ENCODE measurements at places on chromosomes 7 and 10.

DNA sequence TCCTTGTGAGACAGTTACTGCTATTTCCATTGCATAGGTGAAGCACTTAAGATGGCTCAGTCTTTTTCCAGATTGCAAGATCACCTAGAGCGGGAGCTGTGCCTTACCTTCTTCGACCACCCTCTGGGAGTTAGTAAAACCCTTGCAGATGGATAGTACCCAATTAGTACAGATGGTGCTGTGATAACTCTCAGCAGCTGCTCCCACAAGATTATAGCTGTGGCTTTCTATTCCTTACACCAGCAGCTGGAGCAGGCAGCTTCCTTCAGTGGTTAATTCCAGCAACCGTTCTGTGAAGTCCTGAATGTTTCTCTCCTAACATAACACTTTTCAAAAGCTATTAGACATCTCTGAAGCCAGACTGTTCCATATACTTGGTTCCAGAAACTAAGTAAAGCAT, 796.8 kb downstream of the XPNPEP1 start:
- DNase-seq = no peak

- no peak for DNase-seq
Measured at GRCh38 chr10:52020702-52021101, 293.4 kb upstream of the DKK1 start.

DNA sequence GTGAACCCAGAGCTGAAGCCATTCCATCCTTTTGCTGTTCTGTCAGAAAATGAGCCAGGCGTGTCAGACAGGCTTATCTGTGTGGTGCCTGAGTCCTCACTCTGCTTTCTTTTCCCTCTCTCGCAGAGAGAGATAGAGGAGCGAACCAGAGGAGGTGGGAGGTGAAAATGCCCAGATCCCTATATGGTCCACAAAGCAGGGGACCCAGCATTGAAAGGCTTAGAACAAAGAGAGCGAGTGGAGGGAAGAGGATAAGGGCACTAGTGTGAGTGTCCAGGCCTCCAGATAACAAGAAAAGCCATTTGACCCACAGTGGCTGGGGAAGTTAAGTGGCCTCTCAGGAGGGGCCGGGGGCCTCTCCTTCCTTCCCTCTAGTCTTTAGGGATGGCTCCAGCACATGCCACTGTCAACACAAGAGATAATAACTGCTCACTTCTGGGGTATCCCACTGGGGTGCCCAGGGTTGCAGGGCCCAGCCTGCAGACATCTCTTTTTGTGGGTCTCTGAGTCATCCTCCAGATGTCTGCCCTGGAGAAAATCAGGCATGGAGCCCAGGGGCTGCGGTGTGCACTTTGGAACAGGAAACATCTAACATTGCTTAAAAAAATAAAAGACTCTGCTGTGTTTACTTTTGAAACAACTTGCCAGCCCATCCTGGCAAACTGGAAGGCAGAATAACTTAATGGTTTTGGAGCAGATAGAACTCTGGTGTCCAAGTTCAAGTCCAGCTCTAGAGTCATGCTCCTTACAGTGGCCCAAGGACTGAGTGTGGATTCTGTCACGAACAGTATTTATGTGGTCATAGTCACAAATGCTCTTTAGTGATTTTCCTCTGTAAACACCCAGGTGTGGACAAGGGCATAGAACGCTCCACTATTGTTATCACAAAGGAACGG, 189.5 kb downstream of the CXCL12 start:
- no peak for DNase-seq

DNA sequence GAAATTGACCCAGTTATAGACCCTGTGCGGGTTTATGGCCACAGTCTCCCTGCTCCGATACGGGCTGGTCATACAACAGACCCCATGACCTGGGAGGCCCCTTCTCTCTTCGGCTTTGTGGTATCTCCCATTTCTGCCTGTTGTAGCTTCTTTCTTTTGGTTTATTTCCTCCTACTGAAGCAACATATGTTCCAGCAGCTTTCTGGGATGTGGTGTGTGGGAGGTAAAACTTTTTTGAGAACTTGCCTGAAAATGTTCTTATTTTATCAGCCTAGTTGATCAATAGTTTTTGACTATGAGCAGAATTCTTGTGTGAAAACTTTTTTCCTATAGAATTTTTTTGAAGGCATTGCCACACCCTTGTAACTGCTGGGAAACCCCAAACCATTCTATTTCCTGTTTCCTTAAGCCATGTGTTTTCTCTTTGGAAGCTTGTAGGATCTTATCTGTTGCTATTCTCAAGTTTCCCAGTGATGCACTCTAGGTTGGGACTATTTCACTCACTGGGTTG, 80.0 kb downstream of the DAGLB start:
- DNase-seq = no peak

DNA sequence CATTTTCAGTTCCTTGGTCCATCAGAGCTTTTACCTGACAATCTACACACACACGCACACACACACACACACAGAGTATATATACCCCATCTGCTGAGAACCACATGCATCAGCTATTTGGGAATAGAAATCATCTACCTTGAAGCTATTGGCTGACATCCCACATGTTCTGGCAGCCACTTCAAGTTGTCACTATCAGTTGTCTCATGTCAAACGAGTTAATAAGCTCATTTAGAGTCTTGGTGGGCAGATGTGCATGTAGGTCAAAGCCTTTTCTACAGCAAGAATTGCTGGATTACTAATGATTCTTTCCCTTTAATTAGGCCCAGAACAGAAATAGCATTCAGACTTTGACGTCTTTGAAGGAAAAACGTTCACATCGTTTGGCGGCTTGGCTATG, 36.8 kb downstream of the COL28A1 start:
- DNase-seq = no peak

DNA sequence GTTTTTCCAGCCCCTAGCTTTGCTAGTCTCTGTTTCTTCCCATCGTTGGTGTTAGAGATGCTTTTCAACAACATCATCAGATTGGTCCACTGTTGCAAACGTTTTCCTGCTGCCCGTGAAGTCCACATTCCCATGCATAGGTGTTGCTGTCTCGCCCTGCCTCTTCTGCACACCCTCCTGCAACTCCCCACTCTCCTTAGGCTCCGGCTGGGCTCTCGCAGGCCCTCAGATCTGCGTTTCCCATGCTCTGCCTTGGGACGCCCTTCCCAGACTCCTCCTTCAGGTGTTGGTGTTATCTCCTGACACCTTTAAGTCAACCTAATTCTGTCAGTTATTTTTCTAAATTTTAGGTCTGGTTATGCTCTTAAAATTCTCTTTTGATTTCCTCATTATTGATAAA, 55.0 kb downstream of the ZMYND11 start:
- DNase-seq = no peak

DNA sequence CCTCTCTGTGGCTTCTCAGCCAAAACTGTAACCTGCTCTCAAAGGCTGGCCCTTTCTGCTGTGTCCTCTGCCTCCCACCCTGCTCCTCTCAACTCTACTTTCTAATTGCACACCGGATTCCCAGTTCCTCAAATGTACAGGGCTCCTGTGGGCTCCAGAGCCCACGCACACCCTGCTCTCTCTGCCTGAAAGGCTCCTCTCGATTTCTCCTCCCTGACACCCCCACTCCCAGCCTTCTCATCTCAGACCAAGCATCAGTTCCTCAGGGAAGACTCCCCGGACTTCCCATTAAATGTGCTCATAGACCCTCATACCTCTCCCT, 111.7 kb upstream of the STEAP1B start:
- DNase-seq = no peak

GRCh38 chr7:31873816-31874597, 187.0 kb downstream of the PPP1R17 start:
- no peak for DNase-seq

DNA sequence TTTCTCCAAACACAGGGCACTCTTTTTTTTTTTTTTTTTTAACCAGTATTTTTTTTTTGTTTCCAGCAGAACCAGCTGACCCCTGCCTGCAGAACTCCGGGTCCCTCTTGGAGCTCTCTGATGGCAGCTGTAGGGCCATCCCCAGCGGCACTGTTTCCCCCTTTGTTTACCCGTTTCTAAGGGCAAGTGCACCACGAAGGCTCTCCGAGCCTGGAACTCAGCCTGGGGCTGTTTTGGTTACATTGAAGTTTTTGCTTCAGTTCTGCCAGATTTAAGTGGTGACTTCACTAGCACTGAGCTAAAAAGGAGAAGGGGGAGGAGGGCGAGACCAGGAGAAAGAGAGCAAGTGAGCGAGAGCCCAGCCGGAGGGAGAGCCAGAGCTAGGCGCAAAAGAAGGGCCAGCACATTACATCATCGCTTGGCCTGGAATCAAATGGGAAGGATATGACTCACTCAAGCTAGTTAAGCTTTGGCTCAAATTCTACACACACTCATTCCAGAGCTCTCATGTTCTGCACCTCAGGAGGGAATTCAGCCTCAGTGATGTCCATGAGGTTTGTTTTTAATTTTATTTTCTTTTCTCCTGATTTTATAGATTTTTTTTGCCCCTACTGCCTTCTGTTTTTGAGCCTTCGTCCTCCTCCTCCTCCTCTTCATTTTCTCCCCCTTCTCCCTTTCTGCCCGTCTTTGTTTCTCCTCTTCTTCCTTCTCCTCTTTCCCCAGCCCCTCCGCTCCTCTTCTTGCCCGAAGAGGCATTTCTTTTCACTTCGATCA, 272.3 kb downstream of the TRIL start:
- DNase-seq = no peak

- DNase-seq = no peak
Measured at GRCh38 chr7:32178677-32179366, 108.6 kb upstream of the PDE1C start.

DNA sequence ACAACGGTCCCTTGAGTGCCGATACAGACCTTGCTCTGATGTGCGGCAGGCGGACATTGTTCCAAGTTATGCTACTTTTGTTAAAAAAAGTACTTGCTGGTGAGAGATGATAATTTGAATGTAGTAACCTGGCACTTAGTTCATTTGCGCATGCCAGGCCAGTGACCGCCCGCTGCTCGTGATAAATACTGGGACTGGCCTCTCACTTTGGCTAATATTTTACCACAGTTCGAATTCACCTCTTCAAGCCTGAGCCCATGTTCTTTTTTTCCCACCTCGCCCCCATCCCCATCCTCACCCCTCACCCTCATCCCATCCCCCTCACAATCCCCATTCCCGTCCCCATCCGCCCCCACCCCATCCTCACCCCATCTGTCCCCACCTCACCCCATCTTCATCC, 126.4 kb downstream of the DNAJB6 start:
- DNase-seq = no peak

DNA sequence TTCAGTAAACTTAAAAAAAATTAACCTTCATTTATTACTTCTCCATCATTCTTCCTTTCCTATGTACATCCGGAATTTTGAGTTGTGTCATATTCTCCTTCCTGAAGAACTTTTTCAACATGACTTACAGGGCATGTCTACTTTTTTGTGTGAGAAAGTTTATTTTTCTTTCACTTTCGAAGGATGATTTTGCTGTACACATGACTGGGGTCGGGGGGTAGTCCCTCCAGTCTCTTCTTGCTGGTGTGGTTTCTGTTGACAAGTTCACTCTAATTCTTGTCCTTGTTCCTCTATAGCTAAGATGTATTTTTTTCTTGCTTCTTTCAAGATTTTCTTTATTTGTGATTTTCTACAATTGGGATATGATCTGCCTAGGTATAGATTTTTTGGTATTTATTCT, 55.8 kb downstream of the INPP5A start:
- DNase-seq = no peak

DNA sequence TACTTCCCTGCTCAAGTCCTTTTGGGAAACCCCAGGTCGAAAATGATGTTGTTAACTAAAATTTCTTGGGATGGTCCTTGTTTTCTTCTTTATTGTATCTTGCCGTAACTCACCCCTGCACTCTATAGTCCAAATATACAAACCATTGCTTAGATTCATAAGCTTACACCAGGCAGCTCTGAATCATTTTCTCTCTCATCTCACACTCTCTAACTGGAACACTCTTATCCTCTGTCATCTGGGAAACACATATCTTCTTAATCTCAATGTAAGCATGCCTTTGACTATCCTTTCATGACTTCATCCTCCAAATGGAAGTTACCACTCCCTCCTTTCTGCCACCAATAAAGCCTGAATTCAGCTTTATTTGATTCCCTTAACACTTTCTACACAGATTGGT, 175.8 kb upstream of the ANK3 start:
- DNase-seq = no peak

- DNase-seq = no peak
Measured at GRCh38 chr10:17861760-17862159, 52.6 kb downstream of the MRC1 start.

DNA sequence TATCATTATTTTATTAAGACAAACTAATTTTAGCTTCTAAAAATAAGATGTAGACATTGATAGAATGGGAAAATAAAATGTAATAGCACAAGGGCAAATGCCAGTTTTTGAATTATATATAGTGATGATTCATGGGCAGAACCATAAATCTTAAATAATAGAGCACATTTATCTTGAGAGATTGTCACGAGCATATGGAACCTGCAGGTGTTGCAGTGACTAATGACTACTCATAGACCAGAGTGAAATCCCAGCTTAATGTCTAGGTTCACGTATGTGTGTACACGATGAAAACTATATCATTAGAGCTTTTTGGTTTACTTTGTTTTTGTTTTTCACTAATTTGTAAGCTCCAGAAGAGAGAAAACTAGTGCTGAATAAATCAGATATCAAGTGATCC, 150.2 kb upstream of the CACNA2D1 start:
- no peak for DNase-seq

- DNase-seq = no peak
Measured at GRCh38 chr10:98394851-98395440, 20.0 kb downstream of the PYROXD2 start.

DNA sequence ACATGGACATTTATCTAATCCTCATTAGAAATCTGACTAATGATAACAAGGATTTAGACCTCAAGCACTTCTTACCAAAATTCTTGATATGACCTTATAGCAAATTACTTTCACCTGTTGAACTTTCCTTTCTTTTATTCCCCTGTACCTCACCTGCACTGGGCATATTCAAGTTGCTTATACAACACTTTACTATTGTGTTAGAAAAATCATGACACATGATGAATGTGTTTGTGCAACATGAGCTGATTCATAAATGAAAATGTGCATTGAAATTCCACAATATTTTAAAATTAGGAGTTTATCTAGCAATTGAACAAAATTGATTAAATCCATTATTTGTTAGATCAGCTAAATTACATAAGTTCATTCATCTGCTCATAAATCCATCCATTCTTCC, 160.6 kb downstream of the CFTR start:
- DNase-seq = no peak

GRCh38 chr7:21542891-21543527, at the start of gene DNAH11:
Gene DNAH11 (plus strand): TSS chr7:21543039. CDS start chr7:21543246, 207 bp downstream.
- DNase-seq = no peak

DNA sequence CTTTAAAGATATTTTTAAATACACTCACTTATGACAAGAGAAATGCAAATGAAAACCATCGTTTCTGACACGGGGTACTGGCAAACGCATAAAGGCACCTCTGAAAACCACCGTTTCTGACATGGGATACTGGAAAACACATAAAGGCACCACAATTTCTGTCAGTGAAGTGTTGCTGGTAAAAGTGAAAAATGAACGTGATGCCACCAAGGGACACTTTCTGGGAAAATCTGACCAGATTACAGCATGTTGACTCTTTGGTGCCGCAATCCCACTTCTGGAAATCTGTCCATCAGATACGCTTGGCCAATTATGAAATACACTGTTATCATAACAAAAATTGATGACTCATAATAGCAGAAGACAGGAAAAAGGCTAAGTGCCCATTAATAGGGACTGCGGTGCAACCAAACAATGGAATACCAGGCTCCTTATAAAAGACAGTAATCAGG, 131.7 kb downstream of the ZMYND11 start:
- no peak for DNase-seq

GRCh38 chr7:94907811-94908322, 473 bp downstream of the PPP1R9A start:
- DNase-seq = no peak

Data from activated CD4-positive, alpha-beta T cell treated with anti-CD3 and anti-CD28 coated beads, Interleukin-2, amount 50 U/mL, for 24 hours (primary cell).